Hematopoietic multipotent progenitor cell treated with erythropoietin and hydrocortisone succinate and interleukin-3 and kit ligand, for 15 days (in vitro differentiated cells): ENCODE measurements at places on chromosomes 7 and 10.

DNA sequence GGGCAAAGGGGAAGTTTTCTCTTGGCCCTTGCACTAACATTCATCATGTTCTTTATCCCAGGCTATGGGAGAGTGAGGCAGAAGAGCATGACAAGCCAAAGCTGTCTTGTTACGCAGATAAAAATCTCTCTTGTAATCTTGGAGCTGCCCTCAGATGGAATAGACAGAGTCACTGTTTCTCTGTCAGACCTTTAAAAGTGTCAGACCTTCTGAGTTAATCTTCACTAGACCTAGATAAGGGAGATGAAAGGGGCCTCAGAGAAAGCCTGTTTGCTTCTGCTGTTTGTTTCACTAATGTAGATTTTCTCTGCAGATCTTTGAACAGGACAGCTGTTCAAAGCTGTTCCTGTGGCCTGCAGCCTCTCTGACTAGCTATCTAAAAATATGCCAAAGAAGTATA lies 112.9 kb downstream of the KIF20B start:
- no peak for DNase-seq

GRCh38 chr7:30513762-30514161 lies 9.1 kb upstream of the GGCT start:
- no peak for DNase-seq

GRCh38 chr10:116490028-116490662 lies 55.6 kb upstream of the PNLIP start:
- DNase-seq, result peak; percentile 23

DNA sequence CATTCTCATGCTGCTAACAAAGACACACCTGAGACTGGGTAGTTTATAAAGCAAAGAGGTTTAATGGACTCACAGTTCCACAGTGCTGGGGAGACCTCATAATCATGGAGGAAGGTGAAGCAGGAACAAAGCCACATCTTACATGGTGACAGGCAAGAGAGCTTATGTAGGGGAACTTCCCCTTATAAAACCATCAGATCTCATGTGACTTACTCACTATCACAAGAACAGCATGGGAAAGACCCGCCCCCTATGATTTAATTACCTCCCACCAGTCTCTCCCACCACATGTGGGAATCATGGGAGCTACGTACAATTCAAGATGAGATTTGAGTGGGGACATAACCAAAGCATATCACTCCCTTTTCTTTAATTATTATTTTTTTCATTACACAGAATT lies 16.6 kb downstream of the COL28A1 start:
- DNase-seq, result no peak

DNA sequence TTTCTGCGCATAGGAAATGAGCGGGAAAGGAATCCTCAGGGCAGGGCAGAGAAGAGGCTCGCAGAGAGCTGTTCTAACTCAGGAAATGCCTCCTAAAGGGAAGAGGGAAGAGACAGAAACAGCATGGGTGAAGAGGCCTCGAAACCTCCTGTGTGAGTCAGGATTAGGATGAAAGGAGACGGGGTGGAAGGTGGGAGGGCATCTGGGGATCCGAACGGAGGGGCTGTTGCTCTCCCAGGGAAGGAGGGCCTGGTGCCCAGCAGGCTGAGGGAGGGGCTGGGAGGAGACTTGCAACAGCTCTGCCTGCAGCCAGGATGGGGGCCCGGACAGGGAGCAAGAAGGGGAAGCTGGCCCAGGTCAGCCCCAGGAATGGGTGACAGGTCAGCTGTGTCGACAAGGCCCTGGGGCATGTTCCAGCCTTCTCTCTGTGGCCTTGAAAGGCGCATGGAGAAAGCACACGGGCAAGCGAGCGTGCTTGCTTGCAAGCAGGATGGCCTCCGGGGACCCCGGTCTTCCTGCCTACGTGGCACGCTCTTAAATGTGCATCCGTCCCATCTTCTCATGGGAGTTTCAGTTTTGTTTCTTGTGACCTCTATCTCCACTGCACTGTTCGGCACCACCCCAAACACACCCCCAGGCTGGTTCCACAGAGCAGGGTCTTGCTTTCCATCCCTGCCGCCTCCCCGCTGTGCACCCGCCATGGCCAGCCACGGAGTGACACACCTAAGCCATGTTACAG lies 63.5 kb downstream of the HIPK2 start:
- DNase-seq, result no peak

DNA sequence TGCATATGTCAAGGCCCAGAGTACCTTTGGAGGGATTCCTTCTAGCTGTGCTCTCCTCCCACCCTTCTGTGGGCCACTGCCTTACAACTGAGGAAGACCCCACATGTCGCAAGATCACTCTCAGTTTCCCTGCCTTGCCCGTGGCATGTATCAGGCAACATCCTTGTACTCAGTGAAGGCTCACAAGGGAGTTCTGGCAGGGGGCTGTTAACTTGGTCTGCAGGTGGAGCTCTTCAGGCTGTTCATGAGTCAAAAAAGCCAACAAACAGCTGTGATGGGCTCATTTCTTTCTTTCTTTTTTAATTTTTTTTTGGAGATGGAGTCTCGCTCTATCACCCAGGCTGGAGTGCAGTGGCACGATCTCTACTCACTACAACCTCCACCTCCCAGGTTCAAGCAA lies 513.0 kb upstream of the ANKRD30A start:
- no peak for DNase-seq

DNA sequence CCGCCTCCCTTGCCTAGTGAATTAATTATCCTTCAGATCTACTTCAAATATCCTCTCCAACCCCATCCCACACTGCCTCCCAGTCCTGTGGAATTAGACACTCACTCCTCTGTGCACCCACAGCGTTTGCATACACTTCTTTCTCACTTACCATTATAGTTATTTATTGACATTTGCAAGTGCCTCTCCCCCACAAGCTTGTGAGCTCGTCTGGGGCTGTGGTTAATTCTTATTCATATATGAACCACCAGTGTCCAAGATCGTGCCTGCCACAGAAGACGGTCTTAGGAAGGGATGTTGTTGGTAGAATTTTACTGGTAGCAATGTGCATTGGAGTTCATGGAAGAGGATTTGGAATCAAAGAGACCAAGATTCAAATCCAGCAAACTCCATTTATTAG lies 68.1 kb upstream of the AOAH start:
- no peak for DNase-seq

DNA sequence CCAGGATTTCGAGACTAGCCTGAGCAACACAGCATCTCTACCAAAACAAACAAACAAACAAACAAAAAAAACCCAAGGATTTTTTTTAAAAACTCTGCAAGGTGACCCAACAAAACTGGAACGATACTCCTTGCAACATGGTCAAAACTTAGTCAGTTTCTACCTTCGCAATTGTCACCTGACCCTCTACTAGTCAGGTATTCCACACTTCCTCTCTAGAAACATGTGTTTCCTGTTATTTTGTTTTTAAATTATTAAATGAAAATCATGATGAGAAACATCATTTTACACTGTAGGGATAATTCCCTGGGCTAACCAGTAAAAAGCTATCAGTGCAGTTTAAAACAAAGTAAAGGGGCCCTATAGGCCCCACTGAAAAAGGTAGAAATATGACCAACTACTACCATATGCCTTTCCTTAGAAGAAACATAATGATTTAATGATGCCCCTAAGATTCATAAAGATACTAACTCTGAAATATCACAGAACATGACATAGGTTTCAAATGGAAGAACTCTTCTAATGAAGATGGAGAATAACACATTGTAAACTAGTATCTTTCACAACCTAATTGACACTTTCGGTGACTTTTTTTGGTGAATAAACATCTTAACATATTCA lies 8.7 kb downstream of the BRAF start:
- no peak for DNase-seq

GRCh38 chr10:96740579-96741281 lies 20.4 kb upstream of the PIK3AP1 start:
- DNase-seq, result no peak

- DNase-seq, result no peak
Observed at GRCh38 chr7:26553128-26553527, 261.5 kb downstream of the SNX10 start.

DNA sequence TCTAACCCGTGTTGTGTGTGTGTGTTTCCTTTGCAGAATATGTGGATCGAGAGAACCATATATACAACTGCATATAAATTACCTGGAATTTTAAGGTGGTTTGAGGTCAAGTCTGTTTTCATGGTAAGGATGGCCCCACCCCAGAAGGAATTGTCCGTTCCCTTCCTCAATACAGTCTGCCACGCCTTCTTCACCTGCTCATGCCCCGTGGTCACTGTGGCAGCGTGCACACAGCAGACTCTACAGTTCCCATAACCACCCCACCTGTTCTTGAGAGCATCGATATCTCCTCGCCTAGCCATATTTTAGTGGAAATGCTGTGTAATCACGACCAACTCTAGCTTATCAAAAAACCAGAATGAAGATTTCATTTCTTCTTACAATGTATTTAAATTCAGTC lies 134.0 kb upstream of the NPS start:
- no peak for DNase-seq

DNA sequence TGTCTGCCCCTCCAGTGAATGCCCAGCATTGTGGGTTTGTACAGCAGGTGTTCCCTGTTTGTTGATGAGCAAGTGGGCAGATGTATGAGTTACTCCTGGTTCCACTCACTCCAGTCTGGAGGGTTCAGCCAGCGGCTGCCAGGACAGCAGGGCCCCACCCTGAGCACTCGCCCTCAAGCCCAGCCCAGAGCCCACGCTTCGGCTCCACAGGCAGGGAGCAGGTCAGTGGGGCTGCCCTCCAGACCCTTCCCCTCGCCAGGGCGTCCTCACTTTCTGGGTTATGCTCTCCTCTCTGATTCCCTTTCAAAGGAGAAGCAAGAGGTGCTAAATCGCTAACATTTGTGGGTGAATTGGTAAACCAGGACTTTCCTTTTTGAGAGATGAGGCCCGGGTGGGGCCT lies 4.8 kb upstream of the VIPR2 start:
- no peak for DNase-seq

GRCh38 chr7:42180806-42181205 lies 56.2 kb downstream of the GLI3 start:
- DNase-seq, result no peak

DNA sequence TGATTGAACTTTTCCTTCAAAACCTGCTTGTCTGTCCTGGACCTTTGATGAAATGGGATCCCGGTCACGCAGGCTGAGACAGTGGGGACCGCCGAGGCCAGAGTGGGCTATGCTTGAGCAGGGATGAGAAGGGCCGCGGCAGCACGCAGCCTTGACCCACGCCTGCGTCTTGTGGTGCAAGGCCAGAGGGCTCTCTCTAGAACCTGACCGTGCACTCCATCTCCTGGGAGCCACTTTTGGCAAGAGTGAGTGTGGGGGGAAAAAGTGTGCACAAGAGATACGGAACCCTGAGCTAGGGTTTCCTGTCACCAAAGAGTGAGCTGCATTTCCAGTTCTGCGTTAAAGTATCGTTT lies 42.4 kb downstream of the WIPI2 start:
- DNase-seq, result no peak

DNA sequence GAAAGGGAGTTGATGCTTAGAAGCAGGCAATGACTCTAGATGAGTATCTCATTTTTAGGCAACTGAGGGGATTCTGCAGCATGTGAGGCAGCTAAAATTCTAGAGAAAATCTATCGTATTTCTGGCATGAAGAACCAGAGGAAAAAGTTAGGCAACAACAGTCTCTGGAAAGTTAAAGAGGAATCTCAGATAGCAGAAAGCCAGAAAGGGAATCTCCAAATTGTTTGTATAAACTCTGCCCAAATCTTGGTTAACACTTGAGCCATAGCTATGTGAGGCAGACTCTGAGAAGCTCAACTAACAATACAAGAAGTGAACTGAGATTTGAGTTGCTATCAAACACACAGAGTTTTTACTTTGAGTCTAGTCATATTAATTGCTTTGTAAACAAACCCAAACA lies 215.8 kb upstream of the FZD8 start:
- DNase-seq, result no peak

- DNase-seq, result no peak
Observed at GRCh38 chr10:132608511-132609195, 71.1 kb downstream of the INPP5A start.

- DNase-seq, result no peak
Observed at GRCh38 chr10:13788320-13788600, 201.5 kb downstream of the PRPF18 start.

DNA sequence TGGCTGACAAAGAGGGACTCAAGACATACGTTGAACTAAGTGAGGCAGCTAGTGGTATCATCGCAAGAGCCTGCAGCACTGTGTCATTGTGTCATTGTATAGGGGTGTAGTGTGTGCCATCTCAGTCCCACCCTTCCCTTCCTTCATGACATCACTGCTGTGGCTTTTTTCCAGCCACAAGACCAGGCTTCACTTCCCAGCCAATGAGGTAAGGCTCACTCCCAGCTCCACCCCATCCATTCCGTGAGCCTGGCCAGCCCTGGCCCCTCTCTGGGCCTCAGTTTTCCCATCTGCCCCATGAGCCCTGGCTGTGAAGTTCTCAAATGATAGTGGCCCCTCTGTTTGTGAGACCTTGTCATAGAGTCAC lies 134.3 kb upstream of the ZMIZ1 start:
- no peak for DNase-seq

- DNase-seq, result no peak
Observed at GRCh38 chr7:99734987-99735386, at the start of gene CYP3A7. TSS of gene CYP3A7 (minus strand) at chr7:99735196. CDS start at chr7:99735093, 103 bp downstream.

DNA sequence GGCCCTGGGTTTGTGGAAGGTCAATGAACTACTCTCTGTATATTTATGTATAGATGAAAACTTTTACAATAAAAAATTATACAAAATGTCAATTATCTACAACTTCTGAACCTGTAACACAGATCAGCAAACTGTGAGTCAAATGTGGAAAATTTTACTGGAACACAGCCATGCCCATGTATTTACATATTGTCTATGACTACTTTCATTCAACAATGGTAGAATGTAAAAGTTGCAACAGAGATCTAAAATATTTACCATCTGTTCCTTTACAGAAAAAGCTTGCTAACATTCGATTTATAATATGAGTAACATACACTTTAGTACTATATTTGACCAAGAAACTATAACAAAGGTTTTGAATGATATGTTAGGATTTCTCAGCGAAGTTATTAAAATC lies 481.6 kb downstream of the PARD3 start:
- DNase-seq, result no peak
